ENCODE measurements at places on chromosomes 11 and 22.

GRCh38 chr11:88357323-88358039, 19.9 kb upstream of the CTSC start:
- no peak for DNase-seq

GRCh38 chr11:9601037-9601875, 27.8 kb downstream of the WEE1 start:
- peak; percentile 34 for DNase-seq

DNA sequence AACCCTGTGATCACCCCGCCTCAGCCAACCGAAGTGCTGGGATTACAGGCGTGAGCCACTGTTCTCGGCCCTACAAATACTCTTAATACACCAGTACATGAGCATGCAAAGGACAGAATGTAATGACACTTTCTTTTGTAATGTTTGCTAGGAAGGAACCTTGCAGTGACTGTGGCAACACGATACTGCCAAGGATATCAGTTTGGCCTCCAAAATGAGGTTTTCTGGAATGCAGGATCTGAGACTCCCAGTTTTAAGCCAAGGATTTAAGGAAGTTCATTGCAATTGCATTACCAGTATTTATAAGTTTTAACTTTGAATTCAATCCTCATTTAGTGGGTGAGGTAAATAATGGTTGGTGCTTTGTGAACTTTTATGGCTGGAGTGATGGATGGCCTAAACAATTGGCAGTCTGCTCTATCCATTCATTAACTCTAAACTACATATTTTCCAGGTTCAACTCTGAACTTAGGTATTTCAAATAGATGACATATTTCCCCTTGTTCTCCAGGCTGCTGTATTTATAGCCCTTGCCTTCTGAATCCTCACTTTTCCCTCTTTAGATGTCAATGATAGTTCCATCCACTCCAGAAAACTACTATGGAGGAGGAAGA, 330.3 kb downstream of the C11orf87 start:
- no peak for DNase-seq

GRCh38 chr22:38177044-38177443, 4.6 kb downstream of the PLA2G6 start:
- no peak for DNase-seq

DNA sequence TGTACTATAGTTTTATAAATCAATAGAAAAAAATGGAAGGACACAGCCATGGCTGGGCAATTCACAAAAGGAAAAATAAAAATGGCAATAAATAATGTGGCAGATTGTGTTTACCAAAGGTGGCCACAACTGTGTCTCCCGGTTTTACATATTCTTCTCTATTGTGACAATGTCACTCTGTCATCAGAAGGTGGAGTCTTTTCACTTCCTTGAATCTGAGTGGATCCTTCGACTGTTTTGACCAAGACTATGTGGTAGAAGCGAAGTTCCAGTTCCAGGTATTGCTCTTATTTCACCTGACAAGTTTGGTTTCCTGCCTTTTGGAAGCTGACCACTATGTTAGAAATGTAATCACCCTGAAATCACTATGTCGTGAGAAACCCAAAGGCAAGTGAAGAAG, 31.0 kb upstream of the HSD17B12 start:
- no peak for DNase-seq

DNA sequence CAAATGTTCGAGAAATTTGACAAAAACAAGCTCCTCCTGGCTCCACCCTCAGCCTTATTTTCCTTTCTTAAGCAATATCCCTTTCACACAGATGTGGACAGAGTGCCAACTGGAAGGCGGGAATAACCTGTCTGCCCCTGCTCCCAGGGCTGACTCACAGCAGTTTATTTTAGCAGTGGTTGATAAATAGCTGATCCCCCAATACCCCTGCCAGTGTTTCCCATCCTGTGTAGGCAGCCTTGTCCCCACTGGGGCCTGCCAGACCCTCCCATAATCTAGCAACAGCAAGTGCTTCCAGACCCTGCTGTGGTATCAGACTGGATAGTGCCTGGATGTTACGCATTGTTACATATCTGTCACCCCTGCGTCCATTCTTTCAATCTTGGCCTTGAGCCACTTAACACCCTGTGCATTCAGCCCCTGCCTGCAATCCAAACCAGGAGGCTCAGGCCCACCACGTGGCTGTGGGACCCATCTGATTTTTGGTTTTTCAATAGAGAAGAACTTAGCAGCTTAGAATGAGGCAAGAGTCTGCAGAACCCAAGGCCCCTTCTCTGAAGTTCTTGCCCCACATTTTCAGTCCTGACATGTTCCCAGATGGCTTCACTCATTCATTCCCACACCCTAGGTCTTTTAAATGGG, 53.7 kb downstream of the PARVA start:
- DNase-seq, result no peak

GRCh38 chr22:45185718-45186514, 22.2 kb downstream of the NUP50 start:
- DNase-seq, result no peak

DNA sequence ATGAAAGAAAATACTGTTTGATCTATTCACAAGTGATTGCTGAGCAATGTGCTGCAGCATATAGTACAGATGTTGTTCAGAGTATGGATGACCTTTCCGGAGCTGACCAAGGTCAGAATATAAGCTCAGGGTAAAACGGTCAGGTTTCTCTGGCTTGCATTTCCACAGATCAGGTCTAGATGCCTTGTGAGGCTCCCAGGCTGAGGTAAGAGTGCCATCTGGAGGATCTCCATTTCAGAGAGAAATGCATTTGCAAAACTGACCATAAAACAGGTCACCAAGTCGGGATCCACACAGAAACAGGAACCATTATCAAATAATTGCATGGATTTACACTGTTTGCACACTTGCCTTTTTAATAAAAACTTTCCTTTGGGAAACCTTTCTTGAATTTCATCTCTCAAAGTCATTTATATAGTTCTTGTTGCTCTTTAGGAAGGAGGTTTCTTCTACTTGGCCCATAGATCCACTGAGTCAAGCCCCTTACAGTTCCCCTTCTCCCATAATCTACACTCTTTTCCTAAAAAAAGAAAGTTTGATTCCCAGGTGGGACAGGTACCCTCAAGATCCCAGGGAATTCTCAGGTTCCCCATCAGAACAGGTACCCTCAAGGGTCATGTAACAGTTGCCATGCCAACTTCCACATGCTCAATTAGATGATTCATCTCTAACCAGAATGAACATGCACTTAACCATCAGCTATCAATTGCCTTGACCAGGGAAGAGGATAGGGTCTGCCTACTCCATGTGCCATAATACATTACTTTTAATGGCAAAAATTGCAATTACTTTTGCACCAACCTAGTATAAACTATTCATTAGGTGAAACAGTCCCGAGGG, 25.0 kb upstream of the TMPRSS5 start:
- DNase-seq, result no peak

DNA sequence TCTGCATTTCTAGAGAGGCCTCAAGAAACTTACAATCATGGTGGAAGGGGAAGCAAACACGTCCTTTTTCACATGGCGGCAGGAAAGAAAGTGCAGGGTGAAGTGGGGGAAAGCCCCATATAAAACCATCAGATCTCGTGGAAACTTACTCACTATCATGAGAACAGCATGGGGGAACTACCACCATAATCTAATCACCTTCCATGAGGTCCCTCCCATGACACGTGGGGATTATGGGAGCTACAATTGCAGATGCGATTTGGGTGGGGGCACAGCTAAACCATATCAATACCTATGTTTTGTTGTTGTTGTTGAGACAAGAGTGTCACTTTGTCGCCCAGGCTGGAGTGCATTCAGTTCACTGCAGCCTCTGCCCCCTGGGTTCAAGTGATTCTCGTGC, 29.9 kb downstream of the SFI1 start:
- DNase-seq, result no peak

DNA sequence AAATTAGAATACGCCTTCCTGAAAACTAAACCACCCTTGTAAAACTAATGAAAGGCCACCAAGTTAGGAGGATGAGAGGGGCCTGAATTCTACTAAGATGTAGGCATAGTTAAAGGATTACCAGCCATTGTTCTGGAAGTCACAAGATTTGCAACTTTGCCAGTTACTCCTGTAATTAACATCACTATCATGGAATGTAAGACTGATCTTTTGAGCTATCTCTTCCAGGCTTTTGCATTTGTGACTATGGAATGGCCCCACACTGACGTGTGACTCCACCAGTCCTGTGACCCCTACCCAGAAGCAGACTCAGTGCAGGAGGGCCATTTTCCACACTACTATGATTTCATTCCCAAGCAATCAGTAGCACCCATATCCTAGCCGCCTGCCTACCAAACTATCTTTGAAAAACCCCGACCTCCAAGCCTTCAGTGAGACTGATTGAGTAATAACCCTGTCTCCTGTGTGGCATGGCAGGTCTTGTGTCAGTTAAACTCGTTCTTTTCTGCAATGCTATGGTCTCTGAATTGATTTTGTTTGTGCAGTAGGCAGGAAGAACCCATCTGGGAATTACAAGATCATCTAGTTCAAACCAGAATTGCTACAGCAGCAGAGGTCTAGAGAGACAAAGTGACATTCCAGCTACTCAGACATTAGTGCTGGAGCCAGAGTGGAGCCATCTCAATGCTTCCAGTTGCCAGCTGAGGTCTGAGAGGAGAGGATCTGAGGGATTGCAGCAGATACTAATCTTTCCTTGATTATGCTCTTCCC, 1.9 kb upstream of the CTSF start:
- DNase-seq, result no peak

- no peak for DNase-seq
These were observed 95.8 kb upstream of the RCN1 start for GRCh38 chr11:31995032-31995431.

GRCh38 chr11:70489276-70489675, 90.9 kb downstream of the CTTN start:
- no peak for DNase-seq

- no peak for DNase-seq
These were observed 94.3 kb downstream of the RNF169 start for GRCh38 chr11:74842967-74843366.

DNA sequence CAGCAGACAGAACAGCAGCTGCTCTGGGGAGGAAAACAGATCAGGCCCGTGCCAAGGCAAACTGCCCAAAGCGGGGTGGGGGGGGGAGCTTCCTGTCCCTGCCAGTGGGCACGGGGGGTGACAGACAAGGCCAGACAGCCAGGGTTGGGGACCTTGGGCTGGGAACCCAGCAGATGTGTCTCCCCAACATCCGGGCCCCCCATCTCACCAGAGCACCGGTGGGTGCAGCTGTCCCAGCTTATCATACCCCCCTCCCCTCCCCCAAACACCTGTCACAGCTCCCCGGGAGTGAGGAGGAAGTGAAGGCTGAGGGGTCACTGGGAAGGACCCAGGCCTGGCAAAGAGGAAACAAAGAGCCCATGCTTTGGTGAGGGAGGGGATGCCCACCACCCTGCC, 1.3 kb downstream of the PPP1R14B start:
- DNase-seq, result peak; percentile 35

GRCh38 chr11:12287009-12287373, 90.4 kb upstream of the PARVA start:
- DNase-seq, result no peak

DNA sequence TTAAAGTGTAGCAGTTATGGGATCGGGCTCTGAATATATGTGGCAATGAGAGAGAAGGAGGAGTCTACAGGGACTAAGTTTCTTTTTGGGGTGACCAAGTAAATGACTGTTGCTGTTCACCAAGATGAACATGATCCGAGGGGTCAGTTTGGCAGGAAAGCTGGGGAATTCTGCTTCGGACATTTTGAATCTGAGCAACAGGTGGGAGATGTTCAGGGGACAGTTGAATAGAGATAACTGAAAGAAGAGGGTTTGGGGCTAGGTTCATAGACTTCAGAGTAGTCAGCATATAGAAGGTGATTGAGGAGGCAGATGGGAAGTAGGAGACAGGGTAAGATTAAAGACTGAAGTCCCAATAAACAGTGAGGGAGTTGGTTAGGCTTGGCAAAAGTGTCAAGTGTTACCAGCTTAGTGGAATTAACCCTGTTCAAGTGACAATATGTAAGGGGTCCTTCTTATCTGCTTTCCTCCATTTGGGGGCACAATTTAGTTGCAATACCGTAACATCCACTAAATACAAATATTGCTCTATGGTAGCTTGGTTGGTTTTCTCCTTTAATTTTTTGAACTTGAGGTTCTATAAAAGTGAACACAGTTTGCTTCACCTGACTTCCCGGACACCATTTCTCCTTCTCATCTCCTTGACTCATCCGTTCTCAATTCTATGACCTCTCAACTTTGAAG, 2.9 kb upstream of the ENTHD1 start:
- DNase-seq, result no peak

- DNase-seq, result no peak
These were observed 24.4 kb downstream of the RTN4R start for GRCh38 chr22:20243537-20244249.

GRCh38 chr11:65180877-65181568, 705 bp upstream of the CAPN1 start:
- DNase-seq, result peak; percentile 23

- DNase-seq, result no peak
These were observed 11.1 kb downstream of the C11orf96 start for GRCh38 chr11:43953521-43953920.

- DNase-seq, result no peak
These were observed 13.0 kb downstream of the DNAJB13 start for GRCh38 chr11:73963861-73964260.

- peak; percentile 53 for DNase-seq
These were observed 5.0 kb downstream of the DGKZ start for GRCh38 chr11:46352063-46352841.

- no peak for DNase-seq
These were observed 77.5 kb upstream of the CLMP start for GRCh38 chr11:123272565-123272964.

DNA sequence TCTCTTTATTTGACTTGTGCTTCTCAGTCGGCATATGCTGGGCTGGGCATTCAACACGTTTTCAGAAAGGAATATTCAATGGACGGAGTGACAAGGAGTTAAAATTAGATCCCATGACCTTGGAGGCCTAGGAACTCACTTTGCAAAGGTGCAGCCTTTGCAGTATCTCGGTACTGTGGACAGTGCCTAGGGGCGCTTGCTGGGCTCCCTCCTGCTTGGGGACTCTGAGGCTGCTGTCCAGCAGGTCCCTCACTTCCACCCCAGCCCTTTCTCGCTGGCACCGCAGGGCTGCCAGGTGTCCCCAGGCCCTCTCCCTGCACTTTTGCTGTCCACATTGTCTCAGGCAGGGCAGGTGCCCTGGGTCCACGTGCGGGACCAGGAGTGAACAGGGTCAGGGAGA, 255.5 kb upstream of the B3GAT1 start:
- no peak for DNase-seq

DNA sequence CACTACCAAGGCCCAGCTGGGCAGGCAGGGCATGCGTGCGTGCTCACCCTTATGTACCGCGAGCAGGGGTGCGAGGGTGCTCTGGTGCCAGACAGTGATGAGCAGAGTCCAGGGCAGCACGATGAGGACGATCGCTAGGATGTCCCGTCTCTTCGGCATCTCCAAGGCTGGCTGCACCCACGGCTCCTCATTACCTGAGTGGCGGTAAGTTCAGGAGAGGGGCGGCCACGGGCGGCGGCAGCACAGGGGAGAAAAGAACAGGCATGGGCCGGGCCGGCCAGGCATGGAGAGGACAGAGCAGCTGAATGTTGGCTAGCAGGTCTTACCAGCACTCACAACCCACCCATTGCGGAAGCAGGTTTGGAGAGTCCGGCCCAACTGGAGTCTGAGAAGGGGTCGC, 24.5 kb downstream of the B3GAT1 start:
- DNase-seq, result no peak
